T47D (cell line): ENCODE measurements at places on chromosomes 6 and 20.
A peak's percentile ranks its signal among the peaks of the same experiment; 100 is the strongest.

- peak; percentile 10 for DNase-seq
Measured at GRCh38 chr6:126252154-126252553, 87.8 kb upstream of the CENPW start.

DNA sequence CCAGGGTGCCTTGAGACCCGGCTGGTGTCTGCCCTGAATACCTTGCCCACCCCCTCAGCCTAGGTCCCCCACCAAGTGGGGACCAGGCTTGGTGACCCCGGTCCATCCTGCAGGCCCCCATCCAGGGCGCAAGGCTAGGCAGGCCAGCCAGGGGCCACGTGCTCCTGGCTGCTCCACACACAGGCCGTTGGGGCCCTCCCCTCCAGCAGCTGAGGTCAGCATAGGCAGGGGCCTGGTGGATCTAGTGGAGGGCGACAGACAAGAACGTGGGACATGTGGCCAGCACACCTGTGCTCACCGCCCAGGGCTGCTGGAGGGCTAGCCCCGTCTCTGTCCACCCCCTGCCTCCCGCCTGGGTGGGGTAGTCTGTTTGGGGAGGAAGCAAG is 7.5 kb upstream of the HRH3 start:
- no peak for DNase-seq

DNA sequence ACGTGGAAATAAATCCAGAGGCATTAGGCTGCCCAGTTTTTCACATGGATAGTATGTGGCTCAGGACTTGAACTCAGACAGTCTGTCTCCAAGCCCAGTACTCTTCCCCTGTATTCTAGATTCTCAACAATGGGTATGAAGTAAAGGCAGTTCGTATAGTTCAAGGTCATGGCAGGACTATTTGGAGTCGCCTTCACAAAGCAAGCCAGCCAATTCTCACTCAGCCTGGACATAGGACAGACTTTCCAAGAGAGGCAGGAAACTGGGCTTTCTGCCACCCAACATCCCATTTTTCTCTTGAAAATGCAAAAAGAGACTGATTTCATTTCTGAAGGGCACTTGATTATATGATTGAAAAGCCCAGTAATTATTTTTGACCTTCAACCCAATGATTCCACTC is 111.0 kb downstream of the EDN1 start:
- DNase-seq, result no peak

DNA sequence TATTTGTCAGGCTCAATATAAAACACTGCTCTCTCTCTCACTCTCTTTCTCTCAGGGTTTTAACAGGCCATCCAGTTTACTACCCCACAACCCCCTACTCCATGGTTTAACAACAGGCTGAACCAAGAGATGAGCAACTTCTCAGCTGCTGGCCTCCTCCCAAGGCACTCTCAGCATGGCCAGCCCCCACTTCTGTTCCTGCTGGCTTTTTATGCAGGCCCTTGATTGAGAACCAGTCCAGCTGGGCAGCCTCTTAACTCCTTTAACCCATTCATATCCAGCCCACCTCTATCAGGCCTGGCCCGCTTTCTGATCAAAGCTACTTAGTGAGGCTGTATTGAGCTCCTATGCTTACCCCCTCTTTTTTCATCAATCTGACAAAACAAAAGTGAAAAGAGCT is 346.8 kb upstream of the POU3F2 start:
- no peak for DNase-seq

GRCh38 chr20:62765432-62766070 is 30.7 kb upstream of the MRGBP start:
- DNase-seq, result no peak
